ENCODE measurements at places on chromosomes 1 and 21. TPM values are rescaled to one million over a fixed set of nuclear protein-coding genes. Genes with fewer than 3 reads are reported as not detected.

PIK3R3 gene
- total RNA-seq: 5.5 TPM

ATF3 gene
- 9.5 TPM for total RNA-seq

VANGL2 gene
- not detected for total RNA-seq

AUNIP gene
- 6.6 TPM for total RNA-seq

CD160 gene
- total RNA-seq: 0.25 TPM

ECE1 gene
- total RNA-seq: 53.5 TPM

GNAT2 gene
- not detected for total RNA-seq

FCRL3 gene
- 0.23 TPM for total RNA-seq

OSCP1 gene
- 0.82 TPM for total RNA-seq

S100A7A gene
- not detected for total RNA-seq

MFN2 gene
- total RNA-seq: 54.2 TPM

ZDHHC18 gene
- total RNA-seq: 47.1 TPM

LMX1A gene
- total RNA-seq: not detected

NMNAT2 gene
- total RNA-seq: not detected

LCE6A gene
- not detected for total RNA-seq

COA7 gene
- total RNA-seq: 19.4 TPM

TMEM240 gene
- 1.1 TPM for total RNA-seq

HSD3B1 gene
- total RNA-seq: not detected

GJA8 gene
- not detected for total RNA-seq

PIAS3 gene
- total RNA-seq: 20.5 TPM

ESPN gene
- 1.1 TPM for total RNA-seq

Data from T-helper 2 cell treated with Interferon-gamma antibody and Interleukin-4, amounts not matched to agents 100 ng/mL and 5 ng/mL, for 36 hours (primary cell).